ENCODE measurements at places on chromosomes 1 and 21.

DNA sequence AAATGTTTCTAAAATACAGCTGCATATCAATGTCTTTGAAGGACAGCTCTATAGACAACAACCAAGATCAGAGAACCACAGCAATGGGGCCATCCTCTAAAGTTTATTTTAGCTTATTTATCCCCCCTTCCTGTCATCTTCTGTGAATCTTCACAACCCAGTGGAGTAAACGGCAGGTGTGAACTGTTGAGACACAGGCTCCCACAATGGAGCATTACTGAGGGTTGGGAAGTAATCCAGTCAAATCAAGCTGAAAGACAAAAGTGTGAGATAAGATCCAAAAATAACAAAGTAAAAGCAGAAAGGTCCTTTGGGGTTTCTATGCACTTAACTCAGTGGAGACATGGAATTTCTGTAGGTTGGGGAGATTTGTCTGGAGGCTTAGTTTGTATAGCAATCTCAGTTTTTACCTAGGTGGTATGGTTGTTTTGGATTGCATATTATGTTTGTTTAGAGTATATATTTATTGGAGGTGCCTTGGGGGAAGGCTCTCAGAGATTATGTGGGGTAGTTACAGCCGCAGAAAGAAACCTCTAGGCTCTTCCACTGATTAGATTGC, 286.9 kb upstream of the ADGRL2 start:
- no peak for DNase-seq

GRCh38 chr1:90726986-90727480, 9.9 kb upstream of the BARHL2 start:
- DNase-seq: no peak

DNA sequence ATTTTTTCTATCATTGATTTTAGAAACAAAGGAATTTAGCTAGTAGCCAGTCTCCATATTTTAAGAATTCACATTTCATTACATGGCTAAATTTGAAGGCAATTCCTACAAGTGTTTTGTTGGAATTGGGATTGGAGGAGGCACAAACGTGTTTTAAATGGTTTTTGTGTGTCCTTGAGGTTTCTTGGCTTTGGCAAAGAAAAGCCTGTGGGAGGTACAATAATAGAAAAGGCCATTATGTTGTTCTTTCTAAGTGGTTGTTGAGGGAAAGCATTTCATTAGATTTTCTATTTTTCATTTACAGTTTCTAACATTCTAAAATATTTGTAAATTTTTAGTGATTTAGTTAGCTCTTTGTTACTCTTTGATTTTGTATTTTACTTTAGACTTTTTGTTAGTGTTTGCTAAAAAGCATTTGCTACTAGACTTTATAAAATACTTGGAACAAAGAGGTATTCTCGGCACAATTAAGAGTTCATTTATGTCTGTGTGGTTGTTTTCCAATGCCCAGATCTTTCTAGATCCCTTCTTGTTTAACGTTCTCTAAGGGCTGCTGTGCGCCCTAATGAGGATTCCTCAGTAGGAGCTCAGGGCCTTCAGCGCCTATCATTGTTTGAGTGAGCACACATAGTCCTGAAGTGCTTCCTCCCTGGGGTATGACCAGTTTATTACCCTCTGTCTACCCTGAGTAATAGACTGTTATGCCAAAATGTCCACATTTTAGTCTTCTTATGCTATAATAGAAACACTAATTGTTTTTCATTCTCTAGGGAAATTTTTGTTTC, 70.0 kb upstream of the KIAA1614 start:
- DNase-seq: no peak

DNA sequence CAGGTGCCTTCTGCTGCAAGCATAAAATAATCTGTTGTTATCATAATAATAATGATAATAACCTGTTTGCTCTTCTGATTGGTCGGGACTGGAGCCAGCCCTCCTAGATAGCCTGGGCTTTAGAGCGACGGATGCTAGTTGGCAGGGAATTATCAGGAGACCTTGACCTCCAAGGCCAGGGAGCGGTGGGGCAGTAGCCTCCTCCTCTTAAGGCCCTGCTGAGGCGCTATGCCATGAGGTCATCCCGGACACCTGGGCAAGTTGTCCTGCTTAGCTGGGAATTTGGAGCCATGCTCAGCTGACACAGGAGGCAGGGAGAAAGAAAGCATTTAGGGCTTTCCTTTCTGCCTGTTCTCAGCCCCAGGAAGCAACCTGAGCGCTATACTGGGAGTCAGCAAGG, 15.6 kb downstream of the C1orf115 start:
- DNase-seq: no peak

DNA sequence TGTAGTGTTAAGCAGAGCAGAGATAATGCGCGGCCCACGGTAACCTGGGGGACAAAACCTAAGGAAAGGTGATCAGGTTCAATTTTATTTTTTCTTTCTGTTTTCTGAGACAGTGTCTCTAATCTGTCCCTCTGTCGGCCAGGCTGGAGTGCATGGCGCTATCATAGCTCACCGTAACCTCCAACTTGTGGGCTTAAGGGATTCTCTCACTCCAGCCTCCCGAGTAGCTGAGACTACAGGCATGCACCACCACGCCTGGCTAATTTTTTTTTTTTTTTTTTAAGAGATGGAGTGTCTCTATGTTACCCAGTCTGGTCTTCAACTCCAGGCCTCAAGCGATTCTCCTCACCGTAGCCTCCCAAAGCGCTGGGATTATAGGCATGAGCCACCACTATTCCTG, 724 bp upstream of the ANKRD35 start:
- DNase-seq: no peak

- no peak for DNase-seq
These were observed 33.2 kb upstream of the PRSS38 start for GRCh38 chr1:227782226-227782625.

DNA sequence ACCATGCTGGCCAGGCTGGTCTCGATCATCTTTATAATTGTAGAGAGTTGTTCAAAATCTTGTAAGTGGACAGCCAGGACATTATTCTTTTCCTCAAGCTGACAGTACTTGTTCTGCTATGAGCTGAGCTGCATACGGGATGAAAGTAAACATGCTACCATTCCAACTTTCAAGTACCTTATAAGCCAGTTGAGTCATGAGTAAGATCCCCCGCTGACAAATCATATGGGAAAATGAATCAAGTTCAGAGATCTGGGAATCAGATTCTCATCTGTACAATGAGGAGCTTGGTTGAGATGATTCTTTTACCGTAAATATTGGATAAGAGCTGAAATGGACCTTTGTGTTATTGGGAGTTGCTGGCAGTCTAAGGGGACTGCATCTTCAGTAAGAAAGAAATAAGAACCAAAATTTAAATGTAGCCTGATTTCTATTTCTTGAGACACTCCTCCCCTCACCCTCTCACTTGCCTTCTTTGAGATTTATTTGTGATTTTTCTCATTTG, 62.7 kb downstream of the CENPF start:
- DNase-seq: no peak

DNA sequence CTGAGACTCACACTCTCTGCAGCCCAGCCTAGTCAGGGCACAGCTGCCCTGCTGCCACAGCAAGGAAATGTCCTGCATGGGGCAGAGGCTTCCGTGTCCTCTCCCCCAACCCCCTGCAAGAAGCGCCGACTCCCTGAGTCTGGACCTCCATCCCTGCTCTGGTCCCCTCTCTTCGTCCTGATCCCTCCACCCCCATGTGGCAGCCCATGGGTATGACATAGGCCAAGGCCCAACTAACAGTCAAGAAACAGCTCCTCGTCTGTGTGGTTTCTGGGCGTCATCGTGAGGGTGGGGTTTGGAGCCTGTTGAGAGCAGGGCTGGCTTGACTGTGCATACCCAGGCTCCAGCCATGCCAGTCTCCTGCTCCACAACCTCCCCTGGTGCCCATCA, 19.5 kb downstream of the FAAH start:
- no peak for DNase-seq

DNA sequence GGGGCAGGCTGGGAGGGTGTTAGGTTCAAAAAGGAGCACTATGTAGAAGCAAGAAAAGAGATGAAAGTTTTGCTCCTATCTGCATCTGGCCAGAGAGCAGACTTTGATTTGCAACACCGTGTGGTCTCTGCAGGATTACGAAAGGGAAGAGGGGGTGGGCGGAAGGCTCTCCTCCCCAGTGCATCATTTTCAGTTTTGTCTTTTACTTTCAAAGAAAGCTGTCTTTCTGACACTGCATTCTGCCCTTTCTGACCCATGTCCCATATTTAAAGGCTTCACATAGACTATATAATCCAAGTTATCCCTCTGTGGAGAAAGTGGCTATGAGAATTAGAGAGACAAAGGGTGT, 126.5 kb downstream of the RHOU start:
- no peak for DNase-seq

GRCh38 chr1:59045137-59045536, 251.8 kb upstream of the FGGY start:
- DNase-seq: no peak

GRCh38 chr1:51316113-51316845, 14.1 kb downstream of the TTC39A start:
- DNase-seq: no peak

GRCh38 chr1:29120947-29121485, 2.7 kb downstream of the TMEM200B start:
- peak; percentile 41 for DNase-seq

DNA sequence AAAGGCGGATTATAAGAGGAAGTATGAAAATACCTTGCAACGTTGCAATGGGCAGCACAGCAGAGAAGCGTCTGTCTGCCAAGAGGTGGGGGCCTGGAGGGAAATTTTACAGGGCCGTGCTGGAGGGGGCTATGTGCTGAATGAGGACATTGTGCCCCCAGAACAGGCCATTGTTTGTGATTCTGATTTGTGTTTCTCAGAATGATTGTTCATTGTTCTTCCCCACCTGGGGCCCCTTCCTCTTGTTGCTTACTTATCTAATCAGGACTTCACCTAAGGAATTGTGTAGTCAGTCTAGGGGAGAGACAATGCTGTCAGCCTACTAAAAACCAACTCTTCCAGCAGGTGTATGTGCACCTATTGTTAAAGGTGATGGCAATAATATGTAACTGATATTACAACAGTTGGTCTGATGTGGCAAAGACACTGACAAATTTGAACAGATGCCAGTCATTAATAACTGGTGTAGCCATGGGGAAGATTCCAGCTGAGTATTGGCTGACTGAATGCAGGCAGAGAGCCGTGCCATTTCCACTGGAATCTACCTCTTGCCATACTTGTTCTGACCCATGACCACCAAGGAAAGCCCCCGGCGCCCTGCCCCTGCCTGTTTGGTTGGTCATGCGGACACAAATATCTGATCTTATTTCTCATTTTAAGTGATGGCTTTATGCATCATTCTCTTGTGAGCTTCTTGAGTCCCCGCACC, 45.2 kb upstream of the PSEN2 start:
- no peak for DNase-seq

- no peak for DNase-seq
These were observed 51.1 kb downstream of the SIM2 start for GRCh38 chr21:36749935-36750575.

DNA sequence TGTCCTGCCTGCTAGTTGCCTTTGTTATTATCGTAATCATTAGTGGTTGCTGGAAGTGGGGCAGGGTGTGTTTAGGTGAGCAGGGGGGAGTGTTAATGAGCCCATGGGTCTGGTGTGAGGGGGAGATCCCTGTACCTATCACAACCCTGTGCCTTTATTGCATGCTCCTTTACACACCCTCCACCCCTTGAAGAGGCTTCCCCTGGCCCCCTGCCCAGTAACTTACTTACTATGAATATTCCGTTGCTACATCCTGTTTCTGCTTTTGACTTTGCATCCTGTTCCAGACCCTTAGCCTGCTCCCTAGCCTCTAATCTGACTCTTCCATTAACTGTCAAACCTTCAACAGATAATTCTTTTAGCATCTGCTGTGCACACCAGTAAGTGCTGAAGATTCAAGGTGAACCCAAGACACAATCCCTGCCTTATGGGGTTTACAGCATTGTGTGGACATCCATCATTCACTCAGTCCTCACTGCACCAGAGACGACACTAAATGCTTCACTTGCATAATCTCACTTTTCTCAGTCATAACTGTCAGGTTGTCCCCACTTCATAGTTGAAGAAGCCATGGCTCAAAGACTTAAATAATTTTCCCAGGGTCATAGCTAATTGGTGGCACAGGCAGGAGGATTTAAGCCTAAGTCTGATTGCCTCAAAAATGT, 47.9 kb downstream of the CDC7 start:
- no peak for DNase-seq

DNA sequence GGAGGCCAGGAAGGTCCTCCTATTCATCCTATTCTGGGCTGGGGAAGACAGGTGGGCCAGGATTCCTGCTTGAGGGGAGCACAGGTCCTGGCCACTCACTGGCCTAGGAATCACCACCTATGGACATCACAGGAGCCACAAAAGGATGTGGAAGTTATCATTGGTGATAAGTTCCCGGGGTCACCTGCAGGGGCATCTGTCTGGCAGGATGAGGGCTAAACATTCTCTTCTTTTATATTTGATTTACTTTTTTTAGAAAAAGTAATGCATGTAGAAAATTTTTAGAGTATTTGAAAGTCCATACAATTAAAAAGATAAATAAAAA, 33.2 kb upstream of the KIAA0040 start:
- no peak for DNase-seq

DNA sequence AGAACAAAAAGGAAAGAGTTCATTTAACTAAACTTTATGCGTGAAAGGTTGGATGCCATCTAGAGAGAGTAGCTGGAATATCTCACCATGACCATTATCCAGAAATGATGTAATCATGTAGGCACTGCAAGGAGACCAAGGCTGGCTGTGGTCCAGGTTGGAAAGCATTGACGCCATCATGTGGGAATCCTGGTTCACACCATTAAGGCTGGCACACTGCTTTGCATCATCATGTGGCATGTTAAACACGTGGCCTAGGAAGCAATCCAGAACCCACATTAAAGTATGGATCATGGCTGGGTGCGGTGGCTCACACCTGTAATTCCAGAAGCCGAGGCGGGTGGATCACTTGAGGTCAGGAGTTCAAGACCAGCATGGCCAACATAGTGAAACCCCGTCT, 4.3 kb downstream of the ADAMTS1 start:
- DNase-seq: no peak

GRCh38 chr1:81780705-81781454, 19.9 kb upstream of the ADGRL2 start:
- DNase-seq: no peak
